ENCODE measurements at places on chromosomes 12 and 14.

DNA sequence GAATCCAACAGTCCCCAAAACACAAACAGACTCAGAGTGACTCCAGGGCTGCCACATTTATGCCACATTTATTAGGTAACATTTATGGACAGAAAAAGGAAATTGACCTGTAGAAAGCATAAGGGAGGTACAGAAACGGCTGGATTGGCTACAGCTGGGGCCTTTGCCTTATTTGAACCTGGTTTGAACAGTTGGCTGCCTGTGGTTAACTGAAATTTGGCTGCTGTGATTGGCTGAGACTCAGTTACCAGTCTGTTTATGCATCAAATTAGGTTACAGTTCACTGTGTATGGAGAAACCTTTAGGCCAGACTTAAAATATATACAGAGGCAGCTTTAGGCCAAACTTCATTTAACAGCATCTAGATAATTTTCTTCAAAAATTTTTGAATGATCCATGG is 27.8 kb upstream of the PCNX1 start:
- no peak for DNase-seq

GRCh38 chr12:87430444-87430843 is 598.8 kb downstream of the C12orf50 start:
- DNase-seq = no peak

DNA sequence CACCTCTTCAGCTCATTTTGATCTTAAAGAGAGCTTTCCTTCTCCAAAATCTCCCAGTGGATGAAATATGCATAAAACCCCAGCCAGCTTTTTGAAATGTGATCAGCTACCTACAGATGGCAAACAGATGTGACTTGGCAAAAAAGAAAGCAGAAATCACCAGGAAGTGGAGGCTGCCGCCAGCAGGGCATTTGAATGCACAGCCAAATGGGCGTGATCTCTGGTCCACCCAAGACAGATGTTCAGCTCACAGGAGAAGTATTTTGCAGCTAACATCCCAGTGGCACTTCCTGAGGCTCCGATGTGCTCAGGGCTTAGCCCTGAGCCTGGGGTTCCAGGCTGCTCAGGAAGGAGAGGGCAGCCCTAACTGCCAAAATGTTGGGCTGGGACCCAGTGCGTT is 78.3 kb downstream of the LGMN start:
- no peak for DNase-seq

DNA sequence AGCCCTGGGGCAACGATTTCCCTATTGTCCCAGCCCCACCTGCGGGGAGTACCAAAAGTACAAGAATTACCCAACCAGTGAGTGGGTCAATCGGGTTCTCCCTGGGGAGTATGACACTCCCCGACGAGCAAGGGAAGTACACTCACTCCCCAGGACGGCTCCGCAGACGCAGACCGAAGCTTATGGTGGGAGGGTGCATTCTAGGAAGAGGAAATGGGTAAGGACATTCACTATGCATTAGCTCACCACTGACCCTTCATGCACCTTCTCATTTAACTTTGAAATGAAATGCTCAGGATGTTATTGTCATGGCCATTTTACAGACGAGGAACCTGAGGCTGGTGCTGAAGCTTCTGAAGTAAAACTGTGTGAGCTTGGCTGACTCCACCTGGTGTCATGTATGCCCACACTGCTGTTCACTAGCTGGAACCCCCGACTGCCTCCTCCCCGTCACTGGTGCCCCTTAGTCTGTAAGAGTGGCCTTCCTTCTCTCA is 45.8 kb upstream of the TMED10 start:
- peak; percentile 68 for DNase-seq

DNA sequence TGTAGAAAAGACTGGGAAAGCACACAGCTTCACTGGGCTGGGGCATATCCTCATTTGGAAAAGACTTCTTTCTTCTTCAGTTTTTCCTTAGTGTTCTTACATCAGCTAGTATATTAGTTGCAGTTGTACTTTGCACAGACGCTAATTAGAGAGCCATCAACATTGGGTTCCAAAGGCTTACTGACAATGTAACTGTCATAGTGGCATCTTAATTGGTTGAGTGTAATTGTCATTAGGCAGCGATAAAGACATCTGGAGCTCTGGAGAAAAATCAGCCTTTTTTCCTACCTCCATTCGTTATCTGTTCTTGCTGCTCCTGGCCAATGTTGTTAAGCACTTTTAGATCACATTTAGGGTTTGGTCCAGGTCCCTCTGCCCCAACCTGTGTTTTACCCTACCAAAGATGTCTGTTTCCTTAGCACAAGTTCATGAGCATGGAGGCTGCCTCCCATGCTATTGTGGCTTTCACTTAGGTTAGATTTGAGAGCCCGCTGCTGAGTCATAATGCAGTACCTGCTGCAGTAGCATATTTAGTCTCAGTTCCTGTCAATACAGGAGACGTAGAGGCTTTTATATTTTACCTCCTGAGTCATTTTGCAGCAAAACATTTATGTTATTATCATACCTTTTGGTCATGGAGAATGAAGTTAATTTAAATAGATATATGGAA is 49.2 kb downstream of the FBXW8 start:
- no peak for DNase-seq

GRCh38 chr12:51864833-51865670 is 16.5 kb upstream of the FIGNL2 start:
- DNase-seq = no peak

- DNase-seq = no peak
These were observed 2.4 kb upstream of the GPR65 start for GRCh38 chr14:88002421-88003075.

GRCh38 chr12:56029666-56030293 is 8.9 kb downstream of the IKZF4 start:
- peak; percentile 33 for DNase-seq

DNA sequence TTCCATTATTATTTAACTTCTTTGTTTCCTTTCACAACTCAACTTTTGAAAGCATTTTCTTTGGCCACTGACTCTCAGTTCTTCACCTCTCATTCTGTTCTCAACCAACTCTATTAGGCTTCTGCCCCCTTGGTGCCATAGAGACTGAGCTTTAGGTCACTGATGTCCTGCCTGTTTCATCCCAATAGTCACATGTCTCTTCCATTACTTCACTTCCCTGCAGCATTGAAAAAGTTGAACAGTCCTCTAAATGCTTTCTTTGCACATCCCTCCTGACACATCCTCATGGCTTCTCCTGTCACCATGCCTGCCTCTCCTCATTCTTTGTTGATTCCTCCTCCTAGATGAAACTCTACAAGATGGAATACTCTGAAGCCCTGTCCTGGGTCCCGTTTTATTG is 2.7 kb downstream of the CLEC12A start:
- no peak for DNase-seq

- DNase-seq = no peak
These were observed 158.5 kb downstream of the ZFP36L1 start for GRCh38 chr14:68634332-68634731.

DNA sequence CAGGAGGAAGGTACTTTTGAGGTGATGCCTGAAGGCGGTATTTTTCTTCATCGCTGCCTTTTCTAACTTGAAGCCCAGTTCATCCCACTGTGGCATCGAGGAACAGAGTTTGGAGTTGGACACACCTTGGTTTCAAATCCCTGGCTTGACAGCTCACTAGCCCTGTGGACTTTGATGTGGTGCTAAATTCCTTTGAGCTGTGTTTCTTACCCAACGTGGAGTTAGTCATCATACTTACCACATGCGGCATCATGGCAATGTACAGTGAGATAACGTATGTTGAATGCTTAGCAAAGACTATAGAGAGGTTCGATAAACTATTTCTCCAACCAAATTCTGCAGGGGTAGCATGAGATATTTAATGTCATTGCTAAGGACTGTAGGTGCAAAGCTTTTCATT is 3.4 kb downstream of the PLEKHG3 start:
- peak; percentile 83 for DNase-seq

- DNase-seq = no peak
These were observed 122.8 kb downstream of the RASSF9 start for GRCh38 chr12:85713373-85713772.

GRCh38 chr14:51828017-51828797 is 32.2 kb upstream of the GNG2 start:
- DNase-seq = peak; percentile 63

DNA sequence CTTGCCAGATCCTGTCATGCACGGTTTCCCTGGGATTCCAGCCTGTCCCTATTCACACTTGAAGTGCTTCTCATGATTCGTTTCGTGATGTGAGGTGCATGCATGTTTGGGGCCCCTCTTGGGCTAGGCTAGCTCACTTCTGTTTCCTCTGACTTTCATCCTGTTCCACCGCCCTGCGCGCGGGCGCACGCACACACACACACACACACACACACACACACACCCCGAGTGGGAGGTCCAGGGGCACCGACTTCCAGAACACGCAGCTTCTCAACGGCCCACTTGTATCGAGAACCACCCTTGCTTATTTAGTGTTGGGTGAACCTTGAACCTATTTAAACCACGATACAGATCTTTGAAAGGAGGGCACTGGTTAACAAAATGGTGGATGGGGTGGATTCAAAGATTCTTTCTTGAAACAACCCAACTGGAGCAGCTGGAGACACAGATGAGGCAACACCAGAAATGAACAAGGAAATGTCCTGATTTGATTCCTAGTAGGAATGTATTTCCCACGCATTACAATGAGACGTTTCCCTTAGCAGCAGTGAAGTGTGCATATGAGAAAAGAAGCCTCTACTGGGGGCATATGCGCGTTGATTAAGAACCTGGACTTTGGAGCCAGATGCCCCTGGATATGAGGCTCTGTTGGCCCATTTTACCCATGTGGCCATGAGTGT is 16.3 kb downstream of the ELK3 start:
- DNase-seq = no peak

- DNase-seq = no peak
These were observed 67.8 kb upstream of the LTA4H start for GRCh38 chr12:96103067-96103644.

DNA sequence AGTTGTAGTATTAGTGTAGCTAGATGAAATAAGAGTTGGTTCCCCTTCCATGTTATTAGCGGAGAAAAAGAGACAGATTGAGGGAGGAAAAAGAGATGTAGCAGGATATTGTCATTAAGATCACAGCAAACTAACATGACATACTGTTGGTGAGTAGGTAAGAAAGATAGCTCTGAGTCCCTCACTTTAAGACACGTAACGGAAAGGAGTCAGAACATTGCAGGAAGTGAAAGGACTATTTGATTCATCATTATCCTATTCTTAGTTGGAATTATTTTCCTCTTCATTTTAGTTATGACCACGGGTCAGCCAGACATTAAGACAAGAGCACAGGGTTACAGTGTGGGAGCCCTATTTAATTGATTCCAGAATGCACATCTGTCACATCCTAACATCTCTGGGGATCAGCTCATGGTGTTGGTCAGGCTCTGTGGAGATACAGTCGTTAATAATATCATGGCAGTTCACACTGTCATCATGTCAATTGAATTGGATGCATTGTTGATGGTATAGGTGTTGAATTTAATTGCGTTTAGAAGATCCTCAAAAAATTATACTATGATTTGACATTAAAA is 55.0 kb downstream of the TMX1 start:
- DNase-seq = no peak

DNA sequence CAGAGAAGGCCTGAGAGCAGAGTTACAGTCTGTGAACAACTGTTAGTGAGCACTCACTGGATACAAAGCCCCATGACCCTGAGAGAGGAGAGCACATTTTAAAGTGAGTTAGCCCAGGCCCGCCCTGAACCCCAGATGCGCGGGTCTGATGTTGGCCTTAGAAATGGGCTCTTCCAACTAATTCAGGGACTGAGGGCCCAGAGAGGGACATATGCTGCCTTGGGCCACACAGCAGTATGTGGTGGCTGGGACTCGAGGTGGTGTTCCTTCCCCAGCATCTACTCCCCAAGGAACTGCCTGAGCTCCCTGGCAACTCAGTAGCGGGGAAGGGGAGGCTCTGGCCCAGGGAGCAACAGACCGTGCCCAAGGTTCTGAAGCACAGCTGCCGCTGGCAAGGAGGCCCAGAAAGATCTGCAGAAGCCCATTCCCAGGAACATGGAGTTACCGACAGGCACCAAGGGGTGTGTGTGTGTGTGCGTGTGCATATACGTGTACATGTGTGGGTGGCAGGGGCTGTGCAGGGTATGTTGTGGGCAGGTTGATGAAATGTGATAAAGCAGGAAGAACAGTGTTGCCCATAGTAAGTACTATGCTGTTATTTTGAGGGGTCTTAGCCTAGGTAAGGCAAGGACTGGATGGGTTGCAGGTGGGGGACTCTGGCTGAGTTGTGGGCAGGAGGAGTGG is 40.5 kb downstream of the KRT80 start:
- DNase-seq = no peak

DNA sequence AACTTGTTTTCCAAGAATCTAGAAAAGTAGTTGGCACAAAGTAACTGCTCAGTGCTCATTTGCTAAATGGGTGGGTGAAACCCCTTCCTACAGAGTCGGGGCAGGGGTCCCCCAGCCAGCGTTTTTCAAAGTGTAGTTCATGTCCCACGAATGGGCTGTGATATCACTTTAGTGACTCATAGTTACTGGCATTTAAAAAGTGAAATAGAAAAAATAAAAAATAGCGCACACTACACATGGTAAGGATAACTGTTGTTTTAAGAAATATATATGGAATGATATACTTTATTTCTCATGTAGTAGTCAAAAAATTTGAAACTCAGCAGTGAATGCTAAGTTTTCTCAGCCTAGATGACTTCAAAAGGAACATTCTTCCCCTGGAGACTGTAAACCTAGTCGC is 250.4 kb downstream of the CHST11 start:
- DNase-seq = no peak

DNA sequence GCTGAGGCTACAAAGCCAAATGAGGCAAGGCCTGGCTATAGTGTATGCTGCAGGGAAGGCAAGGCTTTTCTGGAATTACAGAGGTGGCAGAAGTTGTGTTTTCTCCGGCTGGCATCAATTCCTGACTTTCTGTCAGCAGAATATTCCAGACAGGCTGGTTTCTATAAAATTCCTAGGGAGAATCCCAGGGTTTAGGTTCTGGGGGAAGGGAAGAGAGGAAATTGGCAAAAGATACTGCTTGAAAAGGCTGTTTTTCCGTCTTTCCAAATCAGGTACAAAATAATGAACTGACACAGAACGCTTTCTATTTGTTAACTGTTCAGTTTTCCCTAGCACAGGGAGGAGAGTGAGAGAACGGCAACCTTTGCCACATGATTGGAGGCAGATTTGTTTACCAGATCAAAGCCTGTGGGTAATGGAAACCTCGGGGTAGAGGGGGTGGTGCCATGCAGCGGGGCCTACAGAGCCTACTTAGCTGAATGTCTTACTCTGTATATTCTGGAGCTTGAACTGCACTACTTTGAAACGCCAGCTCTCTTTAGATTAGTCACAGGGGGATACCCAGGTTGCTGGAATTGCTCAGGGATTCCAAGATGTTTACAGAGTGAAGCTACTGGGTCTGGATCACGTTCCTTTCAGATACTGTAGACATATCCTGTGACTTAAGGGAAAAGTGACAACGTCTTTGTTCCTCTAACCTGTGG is 65.8 kb upstream of the DACT1 start:
- no peak for DNase-seq

DNA sequence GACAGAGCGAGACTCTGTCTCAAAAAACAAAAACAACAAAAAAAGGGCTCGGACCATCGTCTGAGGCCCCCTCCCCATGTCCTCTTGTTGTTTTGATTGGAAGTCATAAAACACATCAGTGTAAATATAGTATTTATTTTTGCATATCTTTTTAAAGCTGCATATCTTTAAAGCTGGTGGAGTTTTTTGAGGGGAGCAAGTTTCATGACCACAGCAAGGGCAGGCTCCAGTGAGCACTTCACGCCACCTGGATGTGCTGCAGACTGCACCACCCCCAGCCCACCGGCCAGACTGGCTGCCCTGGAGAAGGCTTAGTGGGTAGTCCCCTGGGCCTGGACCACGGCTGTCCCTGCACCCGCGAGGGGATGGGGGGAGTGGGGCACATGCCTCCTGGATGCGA is 11.9 kb upstream of the BCL7A start:
- no peak for DNase-seq

- no peak for DNase-seq
These were observed 15.5 kb downstream of the XPOT start for GRCh38 chr12:64419696-64420095.

- DNase-seq = no peak
These were observed 3.3 kb downstream of the DCN start for GRCh38 chr12:91179315-91179714.

All from H54 (cell line).